ENCODE measurements at places on chromosomes 4 and X. TPM values are rescaled to one million over a fixed set of nuclear protein-coding genes. Genes with fewer than 3 reads are reported as not detected.

Gene DGKK
- total RNA-seq = not detected

Gene GUCY1A1
- not detected for total RNA-seq

- no peak for DNase-seq
- no peaks in the 10 kb centered on the region for H3K36me3 ChIP-seq
- no peak overlapping the region for H3K27ac ChIP-seq
- no peaks in the 10 kb centered on the region for H3K4me1 ChIP-seq
- no peak overlapping the region for H3K4me3 ChIP-seq
- H3K27me3 ChIP-seq = peaks cover 51% of the 10 kb centered on the region
Measured at GRCh38 chr4:5887361-5888221, 5.3 kb downstream of the CRMP1 start.

- no peaks in the 10 kb centered on the region for H3K36me3 ChIP-seq
- H3K4me3 ChIP-seq = peak overlapping the region; percentile 80
- peak; percentile 78 for DNase-seq
- no peaks in the 10 kb centered on the region for H3K27me3 ChIP-seq
Measured at GRCh38 chrX:40012868-40013265, 84.9 kb downstream of the BCOR start.

DNA sequence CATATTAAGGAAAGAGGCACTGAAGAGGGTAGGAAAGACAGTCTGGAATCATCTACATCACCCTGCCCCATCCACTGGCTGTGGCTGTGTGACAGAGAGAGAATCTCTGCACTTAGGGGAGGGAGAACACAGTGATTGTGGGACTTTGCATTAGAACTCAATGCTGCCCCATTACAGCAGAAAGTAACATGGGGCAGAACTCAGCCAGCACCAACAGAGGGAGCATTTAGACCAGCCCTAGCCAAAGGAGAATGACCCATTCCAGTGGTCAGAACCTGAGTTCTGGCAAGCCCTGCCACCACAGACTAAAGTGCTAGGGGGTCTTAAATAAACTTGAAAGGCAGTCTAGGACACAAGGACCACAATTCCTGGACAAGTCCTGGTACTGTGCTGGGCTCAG, 37.9 kb downstream of the ZNF330 start:
- no peak for DNase-seq
- H3K27ac ChIP-seq = no peak overlapping the region
- no peaks in the 10 kb centered on the region for H3K4me1 ChIP-seq
- H3K4me3 ChIP-seq = no peak overlapping the region

DNA sequence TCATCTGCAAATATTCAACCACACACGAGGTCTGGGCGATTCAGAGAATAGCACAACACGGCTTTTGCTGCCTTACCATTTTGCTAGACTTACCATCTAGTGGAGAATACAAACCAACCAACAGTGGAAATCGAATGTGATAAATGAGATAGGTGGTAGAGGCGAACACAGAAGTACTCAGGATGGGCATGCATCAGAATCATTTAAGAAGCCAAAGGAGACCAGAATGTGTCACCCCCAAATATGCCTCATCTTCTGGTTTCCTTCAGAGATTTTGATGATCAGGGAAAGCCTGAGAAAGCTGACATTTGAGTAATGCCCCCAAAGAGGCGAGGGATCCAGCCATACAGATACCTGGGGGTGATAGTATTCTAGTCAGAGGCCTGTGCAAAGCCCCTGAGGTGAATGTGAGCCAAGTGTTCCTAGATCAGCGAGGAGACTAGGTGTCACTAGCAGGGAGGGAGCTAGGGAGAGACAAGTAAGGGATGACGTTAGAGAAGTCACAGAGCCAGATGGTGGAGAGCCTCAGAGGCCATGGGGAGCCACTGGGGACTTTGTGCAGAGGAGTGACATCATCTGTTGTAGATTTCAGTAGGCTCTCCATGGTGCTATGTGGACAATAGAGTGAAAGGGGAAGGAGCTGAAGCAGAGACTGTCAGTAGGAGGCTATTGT, 1.7 kb downstream of the MTMR1 start:
- no peak for DNase-seq
- H3K36me3 ChIP-seq = no peaks in the 10 kb centered on the region
- H3K27ac ChIP-seq = peak overlapping the region; percentile 89
- peaks cover 7% of the 10 kb centered on the region for H3K4me1 ChIP-seq
- H3K27me3 ChIP-seq = no peaks in the 10 kb centered on the region

Measured in GM23248 (cell line).